ENCODE measurements at places on chromosomes 2 and 18. TPM values are rescaled to one million over a fixed set of nuclear protein-coding genes. Genes with fewer than 3 reads are reported as not detected.
A peak's percentile ranks its signal among the peaks of the same experiment; 100 is the strongest.

DNA sequence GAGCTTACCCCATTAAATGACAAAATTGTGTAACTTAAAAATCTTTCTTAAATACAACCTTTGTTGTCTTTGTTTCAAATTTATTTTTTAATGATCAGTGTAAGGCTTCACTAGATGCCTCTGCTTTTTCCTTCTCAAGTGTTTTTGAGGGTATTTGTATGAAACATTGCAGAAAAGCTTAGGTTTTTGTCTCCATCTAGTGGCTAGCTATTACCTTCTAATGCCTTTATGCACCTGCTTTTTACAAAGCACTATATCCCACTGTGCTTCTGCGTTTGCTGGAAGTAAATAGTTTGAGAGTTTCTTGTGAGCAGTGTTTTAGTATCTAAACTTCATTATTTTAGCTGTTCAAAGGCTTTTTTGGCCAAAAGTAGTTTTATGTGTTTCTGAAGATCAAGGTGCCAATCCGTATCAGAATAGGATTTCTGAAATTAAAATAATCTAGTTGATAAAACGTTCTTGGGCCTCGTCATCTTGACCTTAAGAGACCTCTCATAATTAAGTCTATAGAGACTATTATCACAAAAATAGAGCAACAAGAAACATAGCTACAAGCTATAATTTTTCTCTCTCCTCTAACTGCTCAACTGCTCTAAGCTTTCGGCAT, 47.0 kb downstream of the IWS1 start:
- H3K4me1 ChIP-seq, result peaks cover 8% of the 10 kb centered on the region
- no peak overlapping the region for H3K4me3 ChIP-seq
- DNase-seq, result no peak
- peaks cover 34% of the 10 kb centered on the region for H3K36me3 ChIP-seq
- H3K27ac ChIP-seq, result no peak overlapping the region
- H3K27me3 ChIP-seq, result no peaks in the 10 kb centered on the region

GRCh38 chr2:42835577-42836371, 43.4 kb upstream of the HAAO start:
- DNase-seq, result no peak
- no peaks in the 10 kb centered on the region for H3K4me1 ChIP-seq
- no peaks in the 10 kb centered on the region for H3K36me3 ChIP-seq
- H3K27me3 ChIP-seq, result no peaks in the 10 kb centered on the region
- H3K27ac ChIP-seq, result no peak overlapping the region

GRCh38 chr2:229660951-229661350, 53.4 kb downstream of the DNER start:
- DNase-seq, result no peak
- H3K36me3 ChIP-seq, result no peaks in the 10 kb centered on the region
- H3K27me3 ChIP-seq, result no peaks in the 10 kb centered on the region
- H3K4me1 ChIP-seq, result no peaks in the 10 kb centered on the region

DNA sequence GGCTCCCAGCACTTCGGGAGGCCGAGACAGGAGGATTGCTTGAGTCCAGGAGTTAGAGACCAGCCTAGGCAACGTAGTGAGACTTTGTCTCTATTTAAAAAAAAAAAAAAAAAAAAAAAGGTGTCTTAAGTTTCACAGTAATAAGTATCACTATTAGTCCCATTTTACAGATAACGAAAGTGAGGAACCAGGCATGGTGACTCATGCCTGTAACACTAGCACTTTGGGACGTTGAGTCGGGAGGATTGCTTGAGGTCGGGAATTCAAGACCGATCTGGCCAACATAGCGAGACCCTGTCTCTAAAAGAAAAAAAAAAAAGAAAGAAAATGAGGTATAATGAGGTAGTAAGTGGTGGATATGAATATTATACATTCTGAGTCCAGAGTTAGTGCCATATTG, 2.5 kb downstream of the KCNJ13 start:
- no peak overlapping the region for H3K4me3 ChIP-seq
- H3K27me3 ChIP-seq, result no peaks in the 10 kb centered on the region
- no peaks in the 10 kb centered on the region for H3K4me1 ChIP-seq
- no peak overlapping the region for H3K27ac ChIP-seq
- peaks cover 8% of the 10 kb centered on the region for H3K36me3 ChIP-seq

DNA sequence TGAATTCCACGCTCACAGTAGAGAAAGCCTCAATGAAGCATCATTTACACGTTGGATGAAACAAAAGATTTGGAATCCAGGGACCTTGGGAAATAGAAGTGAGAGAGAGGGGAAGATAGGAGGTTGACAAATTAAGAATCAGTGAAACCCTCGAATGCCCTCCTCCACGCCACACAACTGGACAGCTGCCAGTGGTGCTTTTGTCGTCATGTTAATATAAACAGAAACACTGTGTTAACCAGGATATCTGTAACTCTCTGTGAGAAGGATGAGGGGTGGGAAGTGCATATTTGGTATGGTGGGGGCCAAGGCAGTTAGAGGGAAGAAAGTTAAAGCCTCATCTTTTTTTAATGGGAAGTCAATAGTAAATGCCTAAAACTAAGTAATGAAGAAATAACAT, 108.7 kb downstream of the GFPT1 start:
- H3K36me3 ChIP-seq, result no peaks in the 10 kb centered on the region
- no peaks in the 10 kb centered on the region for H3K27me3 ChIP-seq
- H3K27ac ChIP-seq, result no peak overlapping the region
- H3K4me3 ChIP-seq, result no peak overlapping the region
- no peak for DNase-seq

- no peak overlapping the region for H3K27ac ChIP-seq
- DNase-seq, result no peak
- H3K4me1 ChIP-seq, result peaks cover 3% of the 10 kb centered on the region
- no peak overlapping the region for H3K4me3 ChIP-seq
- no peaks in the 10 kb centered on the region for H3K27me3 ChIP-seq
- no peaks in the 10 kb centered on the region for H3K36me3 ChIP-seq
Measured at GRCh38 chr2:33134791-33135560, 188.2 kb downstream of the LTBP1 start.

DNA sequence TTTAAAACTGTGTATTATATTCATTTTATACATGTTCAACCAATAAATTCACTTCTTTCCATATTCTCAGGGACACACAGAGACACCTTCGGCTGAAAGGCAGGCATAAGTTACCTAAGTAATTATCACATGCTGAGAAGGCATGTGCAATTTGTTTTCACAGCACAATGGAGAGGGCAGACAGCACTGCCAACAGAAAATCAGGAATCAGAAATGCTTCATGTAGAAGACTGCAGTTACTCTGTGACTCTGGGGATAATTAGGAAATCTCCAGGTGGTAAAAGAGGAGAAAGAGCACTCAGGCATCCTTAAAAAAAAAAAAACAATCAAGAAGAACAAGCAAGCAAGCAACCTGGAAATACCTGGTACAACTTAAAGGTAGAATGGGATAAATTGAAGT, 49.3 kb downstream of the DSEL start:
- H3K4me3 ChIP-seq, result no peak overlapping the region
- H3K27me3 ChIP-seq, result no peaks in the 10 kb centered on the region
- no peak overlapping the region for H3K27ac ChIP-seq

DNA sequence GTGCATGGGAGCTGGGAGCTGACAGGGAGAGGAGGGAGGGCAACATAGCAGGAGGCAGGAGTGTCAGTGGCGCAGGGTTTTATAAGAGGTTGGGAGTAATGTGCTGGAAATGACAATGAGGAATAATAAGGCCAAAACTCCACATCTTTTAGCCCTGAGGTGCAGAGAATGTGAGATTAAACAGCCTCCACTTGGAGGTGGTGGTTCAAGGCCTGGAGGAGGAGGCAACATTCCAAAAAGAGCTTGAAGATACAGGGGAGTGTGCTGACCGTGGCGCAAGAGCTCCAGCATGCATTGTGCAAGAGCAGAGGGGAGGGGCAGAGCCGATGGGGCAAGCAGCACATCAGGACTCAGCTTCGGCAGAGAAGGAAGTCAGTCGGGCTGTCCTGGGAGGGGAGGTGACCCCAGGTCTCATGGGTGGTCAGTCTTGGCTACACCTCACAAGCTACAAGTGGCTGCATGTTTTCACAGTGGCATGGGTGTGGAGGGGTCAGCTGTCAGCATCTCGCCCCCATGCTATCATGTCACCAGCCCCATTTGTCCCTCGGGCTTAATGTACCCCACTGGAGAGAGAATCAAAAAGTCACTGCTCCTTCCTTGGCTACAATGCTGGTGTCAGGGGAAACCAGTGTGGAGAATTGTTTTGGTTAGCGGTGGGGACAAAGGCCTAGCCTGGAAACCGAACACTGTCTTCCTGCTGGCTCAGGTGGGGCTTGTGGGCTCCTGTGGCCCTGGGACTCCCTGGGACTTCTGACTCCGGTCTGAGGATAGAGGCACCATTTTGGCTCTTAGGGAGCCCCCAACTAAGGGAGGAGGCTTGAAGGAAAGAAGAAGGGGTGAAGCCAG, 208.0 kb downstream of the ZFP36L2 start:
- no peak for DNase-seq
- no peaks in the 10 kb centered on the region for H3K27me3 ChIP-seq
- H3K4me3 ChIP-seq, result no peak overlapping the region
- peaks cover 5% of the 10 kb centered on the region for H3K36me3 ChIP-seq
- peaks cover 4% of the 10 kb centered on the region for H3K4me1 ChIP-seq

DNA sequence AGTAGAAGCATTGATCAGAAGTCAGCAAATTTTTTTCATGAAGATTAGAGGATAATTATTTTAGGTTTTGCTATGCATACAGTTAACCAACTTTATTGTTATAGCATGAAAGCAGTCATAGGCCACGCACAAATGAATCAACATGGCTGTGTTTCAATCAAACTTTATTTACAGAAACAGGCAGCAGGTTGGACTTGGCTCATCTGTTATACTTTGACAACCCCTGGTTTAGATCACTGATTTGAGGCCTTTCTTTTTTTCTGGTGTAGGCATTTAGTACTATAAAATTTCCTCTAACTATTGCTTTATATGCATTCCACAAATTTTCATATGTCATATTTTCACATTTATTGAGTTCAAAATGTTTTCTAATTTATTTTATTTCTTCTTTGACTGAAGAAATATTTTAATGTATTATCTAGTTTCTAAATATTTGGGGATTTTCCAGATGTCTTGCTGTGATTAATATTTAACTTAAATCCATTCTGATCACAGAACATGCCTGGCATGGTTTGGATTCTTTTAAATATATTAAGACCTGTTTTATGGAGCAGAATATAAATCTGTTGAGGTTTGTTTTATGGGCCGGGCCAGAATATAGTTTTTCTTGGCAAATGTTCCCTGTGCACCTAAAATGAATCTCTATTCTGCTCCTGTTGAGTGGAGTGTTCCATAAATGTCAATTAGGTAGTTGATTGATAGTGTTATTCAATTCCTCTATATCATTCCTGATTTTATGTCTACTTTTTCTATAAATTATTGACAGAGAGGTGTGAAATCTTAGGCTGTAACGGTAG, 116.3 kb upstream of the KLHL29 start:
- no peak for DNase-seq
- no peaks in the 10 kb centered on the region for H3K27me3 ChIP-seq
- H3K27ac ChIP-seq, result no peak overlapping the region
- no peaks in the 10 kb centered on the region for H3K4me1 ChIP-seq

DNA sequence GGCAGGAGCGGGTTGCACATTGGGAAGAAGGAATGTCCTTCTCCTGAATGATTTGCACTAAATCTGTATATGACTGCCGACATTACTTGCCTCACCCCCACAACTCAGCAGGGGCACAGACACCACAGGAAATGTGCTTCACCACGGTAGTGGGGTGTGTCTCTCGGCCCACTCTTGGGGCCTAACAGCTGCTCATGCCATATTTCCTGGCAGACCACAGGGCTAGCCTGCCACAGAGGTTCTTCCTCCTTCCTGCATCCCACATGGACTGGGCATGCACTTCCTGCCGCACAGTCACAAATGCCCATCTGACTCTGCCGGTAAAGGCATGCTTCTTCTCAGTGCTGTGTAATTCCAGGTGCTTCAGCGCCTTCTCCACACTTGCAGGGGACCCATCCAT, 10.3 kb upstream of the PAPOLG start:
- H3K36me3 ChIP-seq, result no peaks in the 10 kb centered on the region
- no peak for DNase-seq
- H3K27me3 ChIP-seq, result no peaks in the 10 kb centered on the region

- H3K27me3 ChIP-seq, result no peaks in the 10 kb centered on the region
- H3K27ac ChIP-seq, result no peak overlapping the region
- peaks cover 10% of the 10 kb centered on the region for H3K36me3 ChIP-seq
- H3K4me3 ChIP-seq, result no peak overlapping the region
- DNase-seq, result no peak
Measured at GRCh38 chr2:112301171-112301584, 25.8 kb downstream of the ZC3H6 start.

DNA sequence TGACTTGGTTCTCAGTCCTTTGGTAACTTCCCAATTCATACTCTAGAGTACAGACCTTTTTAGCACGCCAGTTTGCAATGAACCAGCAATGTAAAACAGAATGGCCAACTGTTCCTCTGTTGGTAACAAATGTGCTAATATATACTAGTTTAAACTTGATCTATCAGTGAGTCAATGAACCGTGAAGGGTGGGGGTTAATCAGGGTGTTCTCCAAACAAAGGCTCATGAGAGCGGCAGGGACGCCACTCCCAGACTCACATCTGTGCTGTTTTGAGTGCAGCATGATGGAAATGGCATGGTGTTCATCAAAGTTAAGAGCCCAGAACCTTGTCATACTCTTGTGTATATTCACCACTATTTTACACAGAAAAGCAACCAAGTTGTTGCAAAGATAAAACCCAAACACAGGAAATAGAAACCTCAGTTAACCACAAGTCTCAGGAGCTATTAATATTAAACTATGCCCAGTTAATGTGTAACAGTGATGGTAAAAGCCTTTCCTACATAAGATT, 70.3 kb downstream of the CERKL start:
- H3K4me1 ChIP-seq, result no peaks in the 10 kb centered on the region
- peak overlapping the region; percentile 7 for H3K4me3 ChIP-seq
- H3K36me3 ChIP-seq, result no peaks in the 10 kb centered on the region
- H3K27ac ChIP-seq, result no peak overlapping the region

DNA sequence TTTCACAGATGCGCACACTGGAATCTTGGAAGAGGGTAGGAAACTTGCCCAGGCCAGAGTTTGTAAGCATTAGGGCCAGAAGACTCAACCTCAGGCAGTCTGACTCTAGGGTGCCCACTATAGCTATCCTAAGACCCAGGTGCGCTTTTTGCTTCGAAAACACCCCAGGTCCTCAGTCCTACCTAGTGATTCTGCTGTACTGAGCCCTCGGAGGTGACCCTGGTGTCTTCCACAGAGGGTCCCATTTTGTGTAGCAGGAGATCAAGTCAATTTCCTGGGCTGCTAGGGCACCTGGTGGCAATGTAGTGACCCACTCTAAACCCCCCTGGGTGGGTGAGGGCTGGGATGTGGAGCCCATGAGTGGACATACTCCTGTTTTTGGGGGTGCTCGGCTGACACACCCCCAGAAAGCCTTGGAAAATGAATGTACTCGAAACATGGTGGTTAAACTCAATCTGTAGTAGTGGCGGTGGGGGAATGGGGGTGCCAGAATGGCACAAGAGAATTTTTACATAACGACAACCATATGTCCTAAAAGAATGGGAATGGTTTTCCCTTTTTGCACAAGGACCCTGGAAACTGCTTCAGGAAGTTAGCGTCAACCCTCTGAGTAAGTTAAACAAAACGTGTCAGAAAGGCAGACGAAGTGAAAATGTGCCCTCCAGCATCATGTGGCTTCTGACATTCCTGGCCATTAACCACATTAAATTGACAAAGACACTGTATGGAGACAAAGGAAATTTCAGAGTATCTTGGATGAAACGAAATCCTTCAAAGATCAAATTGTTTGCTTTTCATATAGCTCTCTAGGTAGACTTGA, 218.0 kb upstream of the COPS8 start:
- H3K4me3 ChIP-seq, result no peak overlapping the region
- peaks cover 22% of the 10 kb centered on the region for H3K36me3 ChIP-seq
- H3K27me3 ChIP-seq, result no peaks in the 10 kb centered on the region
- no peak overlapping the region for H3K27ac ChIP-seq
- peak; percentile 27 for DNase-seq

Gene C2orf76
- 7.7 TPM for total RNA-seq

Gene IL36G
- not detected for total RNA-seq

Gene SLC40A1
- total RNA-seq, result not detected

Gene KLF7
- total RNA-seq, result 33.4 TPM

Gene IL1RL1
- total RNA-seq, result not detected

Gene SNORC
- total RNA-seq, result 0.61 TPM
